ENCODE measurements at places on chromosomes 2 and 18.

DNA sequence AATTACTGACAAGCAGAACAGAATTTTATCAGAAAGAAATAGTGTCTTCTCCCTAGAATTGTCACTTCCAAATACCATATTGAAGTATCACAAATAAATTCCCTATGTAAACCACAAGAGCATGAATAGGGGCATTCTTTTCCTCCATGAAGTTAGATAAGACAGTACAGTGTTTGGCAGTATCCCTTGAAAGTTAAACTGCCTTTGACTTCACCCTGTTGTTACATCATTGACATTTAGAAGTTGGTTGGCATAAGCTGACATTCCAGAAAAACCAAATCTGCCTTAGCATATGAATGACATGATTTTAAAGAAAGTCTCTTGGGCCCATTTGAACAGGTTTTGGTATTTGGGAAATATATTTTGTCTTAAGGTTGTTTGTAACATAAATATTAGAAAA lies 50.2 kb upstream of the OSR1 start:
- DNase-seq = no peak

DNA sequence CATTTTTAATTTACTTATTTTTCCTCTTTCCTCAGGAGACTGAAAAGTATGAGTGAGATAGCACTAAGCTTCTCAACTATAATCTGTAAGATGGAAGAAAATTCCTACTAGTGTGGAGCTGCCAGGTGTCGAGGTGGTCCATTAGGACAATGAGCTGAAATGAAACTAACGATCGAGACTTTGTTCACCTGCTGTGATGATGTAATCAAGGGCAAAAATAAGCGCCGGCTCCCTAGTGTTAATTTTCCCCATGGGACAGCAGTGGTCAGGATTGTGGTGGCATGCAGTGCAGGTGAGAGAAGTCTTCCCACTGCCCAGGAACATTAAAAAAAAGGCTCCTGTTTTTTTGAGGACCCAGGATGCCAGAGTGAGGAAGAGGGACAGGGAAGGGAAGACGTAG lies 859.1 kb upstream of the GCFC2 start:
- DNase-seq = no peak

DNA sequence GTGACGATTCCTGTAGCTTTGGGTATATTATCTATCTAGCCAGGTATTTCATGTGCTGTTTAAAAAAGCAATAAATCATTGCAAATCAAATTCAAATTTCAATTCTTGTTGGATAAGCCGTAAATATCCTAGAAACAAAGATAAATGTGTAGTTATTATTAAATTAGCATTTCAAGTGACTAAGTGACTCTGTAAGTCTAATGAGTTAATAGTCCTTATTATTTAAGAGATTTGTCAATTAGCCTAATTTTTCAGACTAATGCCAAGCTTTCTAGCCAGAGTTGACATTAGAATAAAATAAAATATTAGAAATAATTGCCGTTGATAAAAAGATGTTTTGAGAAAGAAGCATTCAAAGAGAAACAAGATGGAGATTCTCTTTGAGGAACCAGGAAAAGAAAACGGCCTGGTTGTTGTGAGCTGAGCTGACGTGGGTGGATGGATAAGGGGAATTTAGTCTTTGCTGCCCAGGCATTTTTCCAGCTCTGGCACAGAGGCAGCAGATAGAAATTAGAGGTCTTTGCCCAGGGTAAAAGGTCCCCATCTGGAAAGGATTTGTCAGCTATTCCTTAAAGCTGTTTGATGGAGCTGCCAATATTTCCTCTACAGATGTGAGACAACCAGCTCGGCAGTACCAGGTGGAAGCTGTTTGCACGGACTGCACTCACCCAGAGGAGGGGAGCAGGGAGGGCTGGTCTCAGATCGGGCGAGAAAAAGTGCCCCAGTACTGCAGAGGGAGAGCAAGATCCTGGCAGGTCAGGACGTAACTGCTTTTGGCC lies 117.3 kb upstream of the SEC11C start:
- DNase-seq = no peak

- no peak for DNase-seq
These were observed 216.8 kb downstream of the CAMKMT start for GRCh38 chr2:44578471-44579093.

DNA sequence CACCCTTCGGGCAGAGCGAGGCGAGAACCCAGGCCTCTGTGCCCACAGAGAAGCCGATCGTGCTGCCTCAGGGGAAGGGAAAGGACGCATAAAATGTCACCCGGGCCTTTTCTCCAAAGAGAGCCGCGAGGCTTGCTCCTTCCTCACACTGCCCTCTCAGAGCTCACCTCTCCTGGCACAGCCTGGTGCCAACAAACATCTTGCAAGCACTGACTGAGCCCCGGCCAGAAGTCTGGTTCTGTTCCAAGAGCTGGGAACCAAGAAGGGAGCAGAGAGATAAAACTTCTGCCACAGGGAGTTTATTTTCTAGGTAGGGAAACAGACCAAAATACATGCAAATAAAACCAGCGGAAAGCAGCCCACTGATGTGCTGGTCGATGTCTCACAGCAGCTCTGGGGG lies 13.6 kb upstream of the ADI1 start:
- no peak for DNase-seq

- no peak for DNase-seq
These were observed 11.9 kb upstream of the SLC40A1 start for GRCh38 chr2:189592353-189592984.

GRCh38 chr2:47304654-47305053 lies 98.3 kb upstream of the MSH2 start:
- no peak for DNase-seq

- no peak for DNase-seq
These were observed 659.5 kb upstream of the HS6ST1 start for GRCh38 chr2:128978212-128978611.

GRCh38 chr2:188524519-188525113 lies 232.9 kb downstream of the GULP1 start:
- DNase-seq = no peak

DNA sequence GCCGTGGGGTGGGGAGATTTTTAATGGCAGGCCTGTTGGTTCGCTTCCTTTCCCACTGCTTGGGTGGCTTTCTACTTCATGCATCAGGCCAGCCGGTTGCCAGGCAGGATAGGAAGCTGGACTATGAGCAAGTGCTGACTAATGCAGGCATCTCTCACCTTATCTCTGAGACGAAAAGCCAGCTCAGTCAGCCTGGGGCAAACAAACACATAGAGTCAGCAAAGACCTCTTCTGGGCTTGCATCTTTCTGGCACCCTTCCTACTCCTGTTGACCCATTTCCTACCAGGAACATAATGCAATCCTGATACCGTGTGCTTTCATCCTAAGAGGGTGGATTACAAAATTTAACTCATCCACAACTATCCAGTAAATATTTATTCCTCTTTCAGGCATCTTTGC lies 416.6 kb upstream of the MEX3C start:
- no peak for DNase-seq

- DNase-seq = no peak
These were observed 22.2 kb upstream of the GNAL start for GRCh38 chr18:11666831-11667230.

DNA sequence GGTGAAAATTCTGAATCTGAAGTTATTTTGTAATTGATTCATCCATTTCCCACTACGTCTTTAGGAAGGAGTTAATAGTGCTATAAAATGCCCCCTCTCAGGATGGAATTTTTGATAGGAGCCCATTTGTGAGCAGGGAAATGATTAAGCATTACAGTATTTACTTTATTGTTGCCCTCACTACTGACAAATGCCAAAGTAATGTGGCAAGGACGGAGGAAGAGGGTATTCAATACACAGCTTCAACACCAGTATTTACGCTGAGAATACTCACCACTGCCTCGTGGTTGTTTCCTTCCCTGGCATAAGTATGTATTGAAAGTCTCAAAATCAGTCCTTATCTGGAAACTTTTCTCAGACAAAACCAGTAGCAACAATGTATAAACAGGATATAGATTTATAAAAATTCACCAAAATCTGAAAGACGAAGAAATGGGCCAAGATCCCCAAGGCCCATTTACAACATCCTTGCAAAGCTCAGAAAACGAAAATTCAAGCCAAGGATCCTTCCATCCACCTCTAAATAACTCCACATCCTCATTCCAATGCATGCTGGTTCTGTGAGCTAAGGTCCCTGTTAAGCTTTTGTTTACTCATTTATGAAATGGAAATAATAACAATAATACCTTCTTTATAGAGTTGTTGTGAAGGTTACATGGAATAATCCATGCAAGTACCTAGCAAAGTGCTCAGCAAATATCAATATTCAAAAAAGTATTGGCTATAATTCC lies 29.3 kb downstream of the FEZ2 start:
- no peak for DNase-seq

- no peak for DNase-seq
These were observed 145.9 kb downstream of the TNS1 start for GRCh38 chr2:217856871-217857270.

DNA sequence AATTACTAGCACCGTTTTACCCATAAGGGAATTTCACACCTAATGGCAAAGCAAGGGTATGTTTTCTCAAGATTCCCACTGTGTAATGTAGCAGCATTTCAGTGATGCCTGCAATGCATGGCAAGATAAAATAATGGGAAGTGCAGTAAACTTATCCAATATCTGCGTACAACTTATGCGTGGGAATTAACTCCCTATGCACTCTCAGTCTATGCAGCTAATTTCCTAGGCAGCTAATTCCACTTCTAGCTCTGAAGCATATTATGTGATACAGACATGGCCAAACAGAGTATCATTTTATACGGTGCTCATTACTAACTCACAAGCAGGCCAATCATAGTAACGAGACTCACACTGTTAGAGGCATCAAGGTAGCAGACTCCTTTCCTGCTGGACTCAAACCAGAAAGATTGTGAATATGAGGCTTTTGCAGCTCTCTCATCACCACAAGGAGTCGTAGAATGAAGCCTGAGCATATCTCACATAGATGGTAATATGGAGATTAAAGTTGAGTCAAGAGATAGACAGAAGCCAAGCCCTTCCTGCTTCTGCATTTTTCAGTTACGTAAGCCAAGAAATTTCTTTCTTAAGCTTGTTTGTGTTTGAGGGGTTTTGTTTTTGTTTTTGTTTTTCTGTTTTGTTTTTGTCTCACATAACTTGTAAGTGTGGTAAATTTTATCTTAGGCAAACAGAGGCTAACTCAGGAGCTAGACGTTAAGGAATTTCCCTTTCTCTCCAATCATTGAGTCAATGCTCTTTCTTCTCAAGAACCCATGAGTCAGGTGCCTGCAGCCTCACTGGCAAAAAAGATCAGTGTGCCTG lies 34.8 kb upstream of the ITGAV start:
- DNase-seq = no peak

DNA sequence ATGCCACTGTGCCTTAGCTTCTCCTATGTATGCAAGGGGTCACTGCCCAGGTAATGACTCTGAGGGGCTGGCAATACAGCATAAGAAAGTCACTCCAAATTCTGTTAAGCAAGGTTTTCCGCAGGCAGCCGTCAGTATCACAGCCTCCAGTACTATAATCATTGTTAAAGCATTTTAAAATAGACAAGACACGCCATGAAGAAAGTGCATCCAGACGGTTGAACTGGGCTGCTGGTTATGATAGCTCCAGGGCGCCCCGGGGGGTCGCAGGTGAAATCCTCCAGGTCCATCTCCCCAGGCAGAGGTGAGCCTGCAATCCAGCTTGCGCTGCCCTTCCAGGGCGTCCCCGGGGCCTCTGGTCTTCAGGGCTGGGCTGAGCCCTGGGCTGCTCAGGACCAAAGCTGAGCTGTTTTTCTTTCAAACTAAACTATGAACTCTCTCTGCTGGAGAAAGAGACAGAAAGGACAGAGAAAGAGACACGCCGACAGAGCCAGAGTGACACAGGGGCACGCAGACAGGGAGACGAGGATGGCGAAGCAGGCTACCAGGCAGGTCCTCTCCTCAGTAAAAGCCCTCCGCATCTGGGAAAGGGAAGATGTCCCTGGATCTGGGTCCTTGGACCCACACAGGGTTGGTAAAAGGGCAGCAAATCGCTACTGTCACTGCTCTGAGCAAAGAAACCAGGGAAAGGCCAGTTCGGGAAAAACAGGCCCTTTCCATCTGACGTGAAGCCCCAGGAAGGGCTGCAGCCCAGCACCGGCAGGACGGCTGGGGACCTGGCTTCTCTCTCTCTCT lies 2.1 kb upstream of the TWIST2 start:
- no peak for DNase-seq

- no peak for DNase-seq
These were observed 159.3 kb upstream of the MYCN start for GRCh38 chr2:15780912-15781574.

DNA sequence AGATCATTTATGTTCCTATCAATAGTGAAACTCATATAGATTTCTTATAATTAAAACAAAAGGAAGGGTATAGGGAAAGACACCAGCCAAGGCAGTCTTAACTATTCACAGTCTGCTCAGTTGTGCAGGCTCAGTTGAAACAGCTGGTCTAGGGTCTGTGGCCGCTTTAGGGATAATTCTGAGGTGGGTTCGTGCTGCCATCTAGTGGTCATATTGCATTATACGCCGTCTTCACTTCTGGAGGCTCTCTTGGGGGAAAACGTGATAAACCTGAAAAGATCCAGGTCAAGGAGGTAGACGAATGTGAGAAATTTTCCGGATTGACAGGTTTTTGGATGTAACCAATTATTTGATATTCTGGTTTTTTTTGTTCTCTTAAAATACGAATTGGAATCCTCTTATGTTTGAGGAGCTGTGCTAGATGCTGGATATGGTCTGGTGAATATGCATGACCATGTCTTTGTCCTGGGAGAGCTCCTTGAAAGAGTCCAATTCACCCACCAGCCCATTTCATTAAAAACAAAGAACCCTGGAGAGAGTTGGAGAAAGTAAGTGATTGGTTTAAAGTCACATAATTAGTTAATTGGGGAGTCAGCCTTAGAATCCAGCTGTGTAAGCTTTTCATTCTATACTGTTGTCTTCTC lies 492.4 kb downstream of the PLCL1 start:
- DNase-seq = no peak

- DNase-seq = no peak
These were observed 100.7 kb upstream of the ID2 start for GRCh38 chr2:8581234-8581561.

- DNase-seq = no peak
These were observed 7.5 kb upstream of the MYO3B start for GRCh38 chr2:170170281-170171040.

- DNase-seq = no peak
These were observed 70.0 kb upstream of the MAP4K4 start for GRCh38 chr2:101627285-101628029.

- peak; percentile 53 for DNase-seq
These were observed 2.1 kb upstream of the CHCHD5 start for GRCh38 chr2:112582314-112582746.

DNA sequence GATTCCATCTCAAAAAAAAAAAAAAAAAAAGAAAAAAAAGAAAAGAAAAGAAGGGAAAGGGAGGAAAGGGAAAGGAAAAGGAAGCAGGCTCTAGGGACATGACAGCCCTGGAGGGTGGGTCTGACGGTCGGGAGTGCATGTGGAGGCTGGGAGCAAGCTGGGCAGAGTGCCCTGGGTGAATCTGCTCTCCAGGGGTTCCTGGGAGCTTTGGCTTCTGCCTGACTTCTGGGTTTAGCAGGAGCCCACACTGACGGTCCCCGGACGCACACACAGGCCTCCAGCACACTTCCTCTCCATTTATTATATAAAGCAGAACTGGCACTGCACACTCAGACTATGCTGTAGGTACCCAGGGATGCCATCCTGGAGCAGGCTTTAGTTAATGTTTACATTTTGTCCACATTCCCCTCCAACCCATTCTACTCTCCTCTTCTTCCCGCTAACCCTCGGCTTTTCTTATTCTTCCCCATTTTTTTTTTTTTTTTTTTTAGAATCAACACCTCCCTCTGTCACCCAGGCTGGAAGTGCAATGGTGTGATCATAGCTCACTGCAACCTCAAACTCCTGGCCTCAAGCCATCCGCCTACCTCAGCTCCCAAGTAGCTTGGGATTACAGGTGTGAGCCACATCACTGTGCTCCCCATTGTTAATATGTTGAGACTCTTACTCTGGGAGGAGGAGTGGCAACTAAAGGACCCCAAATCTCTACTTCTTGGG lies 151.1 kb upstream of the SLC1A4 start:
- DNase-seq = no peak

GRCh38 chr2:219512524-219513216 lies 1.6 kb upstream of the ASIC4 start:
- DNase-seq = no peak

Data from tibial nerve (tissue), 4 donors.